AG08395 (cell line): ENCODE measurements at places on chromosomes 6 and 20.
A peak's percentile ranks its signal among the peaks of the same experiment; 100 is the strongest.

DNA sequence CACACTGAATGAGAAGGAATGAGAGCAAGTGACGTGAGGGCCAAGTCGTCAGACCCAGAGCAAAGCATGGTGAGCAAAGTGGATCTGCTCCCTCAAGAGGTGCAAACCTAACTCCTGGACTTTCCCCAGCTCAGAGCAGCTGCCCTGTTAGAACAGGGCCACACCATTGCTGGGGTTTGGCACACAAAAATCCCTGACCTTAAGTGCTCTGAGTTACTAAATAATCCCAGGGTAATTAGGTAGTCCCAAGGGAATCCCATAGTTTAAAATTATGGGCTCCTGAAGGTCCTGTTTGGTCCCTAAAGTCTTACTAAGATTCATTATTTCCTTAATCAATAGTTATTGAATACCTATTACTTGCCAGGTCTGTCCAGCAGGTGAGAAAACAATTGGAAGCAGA, 165.1 kb upstream of the TNFAIP3 start:
- DNase-seq = no peak

DNA sequence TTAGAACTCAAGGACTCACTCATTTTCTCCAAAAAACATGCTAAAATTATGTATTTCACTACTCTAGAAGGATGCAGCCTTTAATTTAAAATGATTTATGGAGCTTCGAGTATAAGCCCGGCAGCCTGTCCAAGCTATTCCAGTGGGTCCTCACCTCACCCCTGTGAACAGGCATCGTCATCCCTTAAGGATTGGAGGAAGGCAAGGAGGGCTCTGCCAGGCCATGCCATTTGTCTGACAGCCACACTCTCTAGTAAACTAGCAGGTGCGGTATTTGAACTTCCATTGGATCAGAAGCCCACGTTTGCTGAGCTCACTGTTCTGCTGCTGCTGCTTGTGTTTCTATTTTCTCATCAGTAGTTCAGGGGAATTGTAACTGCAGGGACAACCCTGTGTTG, 39.8 kb upstream of the NAA20 start:
- DNase-seq = peak; percentile 30

DNA sequence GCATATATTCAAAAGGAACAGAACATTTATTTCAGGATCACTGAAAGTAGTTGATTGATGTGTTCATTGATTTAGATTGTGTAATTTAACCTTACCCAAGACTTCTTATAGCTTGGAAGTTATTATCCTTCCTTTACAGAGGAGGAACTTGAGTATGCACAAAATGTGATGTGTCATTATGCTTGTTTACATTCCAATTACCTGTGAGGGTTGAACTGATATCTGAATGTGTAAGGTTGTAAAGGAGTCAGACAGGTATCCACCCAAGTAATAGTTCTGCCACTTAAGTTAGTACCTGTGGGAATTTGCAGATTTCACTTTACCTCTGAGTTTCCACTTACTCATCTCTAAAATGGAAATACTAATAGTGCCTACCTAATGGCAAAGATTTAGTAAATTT, 668.2 kb downstream of the DOK5 start:
- DNase-seq = no peak

DNA sequence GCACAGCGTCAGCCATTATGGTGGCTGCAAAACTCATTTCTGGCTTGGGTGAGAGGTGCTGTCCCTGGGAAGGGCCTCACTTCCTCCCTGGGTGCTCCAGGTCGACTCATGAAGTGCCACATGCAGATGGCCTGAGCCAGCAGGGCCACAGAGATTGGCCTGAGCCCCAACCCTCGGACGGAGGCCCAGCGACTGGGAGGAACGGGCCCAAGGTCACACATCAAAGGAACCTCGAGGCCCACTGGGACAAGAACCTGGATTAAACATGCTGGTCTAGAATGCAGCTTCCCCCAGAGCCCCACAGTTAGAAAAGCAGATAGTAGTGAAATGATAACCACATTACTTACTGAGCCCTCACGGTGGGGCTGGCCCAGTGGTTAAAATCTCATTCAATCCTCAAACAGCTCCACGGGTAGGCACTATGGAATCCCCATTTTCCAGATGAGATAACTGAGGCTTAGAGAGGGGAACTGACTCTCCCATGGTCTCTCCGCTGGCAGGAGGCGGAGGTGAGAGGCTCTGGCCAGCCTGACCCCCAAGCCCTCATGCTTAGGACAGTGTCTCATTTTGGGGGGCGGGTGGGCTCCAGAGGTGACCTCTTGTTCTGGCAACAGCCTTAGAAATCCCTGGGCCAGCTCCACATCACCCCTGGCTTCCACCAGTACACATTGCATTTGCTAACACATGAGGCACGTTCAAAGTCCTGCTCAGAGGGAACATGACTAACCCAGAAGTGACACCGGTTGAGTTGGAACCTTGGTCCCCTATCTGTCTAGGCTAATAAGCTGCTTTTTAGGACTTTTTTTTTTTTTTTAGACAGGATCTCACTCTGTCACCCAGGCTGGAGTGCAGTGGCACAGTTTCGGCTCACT, 53.0 kb downstream of the SRC start:
- no peak for DNase-seq

DNA sequence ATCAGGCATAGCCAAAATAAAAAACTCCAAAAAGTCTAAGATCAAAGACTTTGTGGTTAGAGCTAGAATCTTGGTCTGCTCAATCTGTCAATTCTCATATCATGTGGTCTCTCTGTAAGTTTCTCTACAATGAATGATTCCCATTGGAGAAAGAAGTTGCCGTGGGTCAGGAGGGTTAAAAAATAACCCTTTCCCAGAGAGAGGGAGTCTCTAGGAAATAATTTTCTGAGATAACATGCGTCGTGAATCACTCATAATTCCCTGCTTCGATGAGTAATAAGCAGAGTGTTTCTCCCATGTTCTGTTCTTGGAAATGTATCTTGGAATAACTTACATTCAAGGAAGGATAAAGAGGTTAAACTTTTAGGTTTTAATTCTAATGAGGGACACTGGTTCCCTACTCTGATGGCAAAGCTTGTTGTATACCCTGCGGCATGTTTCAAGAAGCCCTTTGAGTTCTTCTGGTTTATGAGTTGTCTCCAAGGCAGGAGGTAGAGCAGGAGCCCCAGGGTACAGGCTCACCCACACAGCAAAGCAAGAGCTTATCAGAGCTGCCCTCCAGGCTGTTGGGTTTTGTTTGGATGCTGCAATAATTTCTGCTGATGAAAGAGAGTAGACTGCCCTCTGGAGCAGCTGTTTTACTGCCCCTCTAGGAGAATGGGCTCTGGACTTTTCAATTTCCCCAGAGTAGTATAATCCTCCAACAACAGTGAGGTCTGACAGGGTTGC, 599.1 kb downstream of the QKI start:
- no peak for DNase-seq

DNA sequence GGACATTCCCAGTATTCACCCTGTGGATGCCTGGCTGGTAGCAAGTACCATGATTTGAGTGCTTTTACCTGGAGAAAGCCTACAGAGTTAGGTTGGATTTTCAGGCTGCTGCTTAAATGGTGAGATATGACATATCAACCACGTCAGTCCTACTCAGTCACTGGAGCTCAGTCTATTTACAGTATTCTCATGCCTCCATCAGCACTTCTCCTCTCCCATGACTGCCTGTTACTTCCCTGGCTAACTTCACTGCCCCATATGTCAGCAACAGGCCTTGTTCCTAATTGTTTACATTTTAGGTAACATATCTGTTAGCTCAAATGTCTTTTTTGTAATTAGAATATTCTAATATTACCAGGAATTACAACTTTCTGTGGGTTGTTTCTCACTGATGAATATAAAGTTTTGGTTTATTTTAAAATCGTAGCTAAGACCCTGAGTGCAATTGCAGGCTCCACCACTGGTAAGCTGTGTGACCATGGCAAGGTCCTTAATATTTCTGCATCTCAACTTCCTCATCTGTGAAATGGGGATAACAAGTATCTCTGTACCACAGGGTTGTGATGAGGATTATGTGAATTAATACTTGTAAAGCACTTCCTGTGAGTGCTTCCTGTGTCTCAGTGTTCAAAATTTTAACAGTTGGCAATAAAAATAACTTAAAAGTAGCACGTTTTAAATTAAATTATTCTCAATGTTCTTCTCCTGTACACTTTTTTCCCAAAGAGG, 54.3 kb downstream of the RNF144B start:
- DNase-seq = no peak

- no peak for DNase-seq
These were observed 2.8 kb downstream of the CCN5 start for GRCh38 chr20:44717986-44718385.

GRCh38 chr6:7463785-7464184, 74.2 kb downstream of the RIOK1 start:
- DNase-seq = no peak
